ENCODE measurements at places on chromosomes 4 and X.
A peak's percentile ranks its signal among the peaks of the same experiment; 100 is the strongest.

DNA sequence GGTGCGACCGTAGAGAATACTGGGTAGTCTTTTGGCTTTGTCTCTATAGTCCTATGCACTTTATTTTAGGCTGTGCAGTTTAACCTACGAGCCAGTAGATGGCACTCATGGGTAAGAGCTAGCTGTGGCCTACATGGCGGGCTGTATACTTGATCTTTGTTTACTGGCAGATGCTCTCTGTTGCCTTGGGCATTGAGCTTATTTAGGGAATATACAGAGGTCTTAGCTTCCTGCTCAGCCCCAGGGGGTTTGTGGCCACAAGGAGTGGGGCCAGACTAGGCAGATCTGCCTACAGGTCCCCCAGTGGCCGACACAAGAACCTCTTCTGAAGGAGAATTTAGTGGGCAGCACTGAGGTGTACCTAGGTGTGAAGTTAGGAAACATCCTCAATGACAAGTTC, 227.6 kb upstream of the HDX start:
- no peak for DNase-seq

- no peak for DNase-seq
Observed at GRCh38 chrX:19388741-19389140, 45.0 kb downstream of the PDHA1 start.

- DNase-seq: no peak
Observed at GRCh38 chr4:181478656-181479055, 764.5 kb upstream of the TENM3 start.

GRCh38 chrX:123625952-123626351, 106.9 kb downstream of the THOC2 start:
- DNase-seq: no peak

- no peak for DNase-seq
Observed at GRCh38 chrX:40158036-40158706, 60.4 kb upstream of the BCOR start.

DNA sequence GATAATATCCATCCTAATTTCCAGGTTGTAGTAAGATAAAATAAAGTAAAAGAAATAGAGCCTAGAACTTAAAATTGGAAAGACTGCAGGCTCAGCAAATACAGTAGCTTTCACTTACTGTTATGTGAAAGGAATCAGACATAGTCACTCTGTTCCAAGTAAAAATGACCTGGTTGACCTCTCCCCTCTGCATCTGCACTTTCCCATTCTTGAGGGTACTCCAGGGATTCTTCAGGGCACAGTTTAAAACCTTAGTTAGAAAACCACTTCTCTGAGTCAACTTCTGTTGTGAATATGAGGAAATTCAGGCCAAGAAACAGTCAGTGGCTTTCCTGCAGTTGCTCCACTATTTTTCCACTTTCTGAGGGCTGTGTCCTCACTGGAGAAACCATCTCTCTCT, 42.9 kb downstream of the FRAS1 start:
- no peak for DNase-seq

DNA sequence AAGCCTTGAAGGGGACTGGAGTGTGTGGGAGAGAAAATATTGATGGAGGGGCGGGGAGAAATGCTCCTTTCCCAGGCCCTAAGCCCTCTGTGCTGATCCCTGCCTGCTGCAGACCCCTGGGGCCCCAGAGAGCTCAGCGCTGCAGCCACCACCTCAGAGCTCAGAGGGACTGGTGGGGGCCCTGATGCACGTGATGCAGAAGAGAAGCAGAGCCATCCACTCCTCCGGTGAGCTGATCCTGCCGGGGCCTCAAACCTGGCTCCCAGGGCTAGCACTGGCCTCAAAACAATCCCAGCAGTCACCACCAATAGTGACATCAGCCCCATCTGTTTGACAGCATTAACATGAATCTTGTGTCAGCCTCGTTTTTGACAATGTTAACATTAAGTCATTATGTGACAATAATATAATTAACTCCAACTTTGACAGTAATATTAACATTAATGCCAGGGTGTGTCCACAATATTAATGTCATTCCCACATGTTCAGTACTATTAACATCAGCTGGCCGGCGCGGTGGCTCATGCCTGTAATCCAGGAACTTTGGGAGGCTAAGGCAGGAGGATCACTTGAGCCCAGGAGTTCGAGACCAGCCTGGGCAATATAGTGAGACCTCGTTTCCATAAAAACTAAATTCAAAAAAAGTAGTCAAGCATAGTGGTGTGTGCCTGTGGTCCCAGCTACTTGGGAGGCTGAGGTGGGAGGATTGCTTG, 5.8 kb downstream of the WAS start:
- DNase-seq: no peak

DNA sequence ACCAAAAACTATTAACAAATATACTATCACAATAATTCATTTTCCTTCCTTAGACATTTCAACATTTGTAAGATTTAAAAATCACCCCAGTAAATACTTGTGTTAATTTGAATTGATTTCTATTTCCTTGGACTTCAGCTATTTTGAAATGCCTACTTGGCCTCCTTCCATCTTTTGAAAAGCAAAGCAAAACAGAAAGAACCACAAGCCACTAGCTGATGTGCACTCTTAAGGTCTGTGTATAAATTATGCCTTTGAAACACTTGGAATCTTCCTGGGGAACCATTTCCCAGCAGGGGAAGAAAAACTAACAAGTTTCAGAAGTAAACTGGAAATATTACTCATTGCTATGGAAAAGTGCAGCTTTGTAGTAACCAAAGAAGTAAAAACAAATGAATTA, 139.8 kb downstream of the CLCN4 start:
- no peak for DNase-seq

DNA sequence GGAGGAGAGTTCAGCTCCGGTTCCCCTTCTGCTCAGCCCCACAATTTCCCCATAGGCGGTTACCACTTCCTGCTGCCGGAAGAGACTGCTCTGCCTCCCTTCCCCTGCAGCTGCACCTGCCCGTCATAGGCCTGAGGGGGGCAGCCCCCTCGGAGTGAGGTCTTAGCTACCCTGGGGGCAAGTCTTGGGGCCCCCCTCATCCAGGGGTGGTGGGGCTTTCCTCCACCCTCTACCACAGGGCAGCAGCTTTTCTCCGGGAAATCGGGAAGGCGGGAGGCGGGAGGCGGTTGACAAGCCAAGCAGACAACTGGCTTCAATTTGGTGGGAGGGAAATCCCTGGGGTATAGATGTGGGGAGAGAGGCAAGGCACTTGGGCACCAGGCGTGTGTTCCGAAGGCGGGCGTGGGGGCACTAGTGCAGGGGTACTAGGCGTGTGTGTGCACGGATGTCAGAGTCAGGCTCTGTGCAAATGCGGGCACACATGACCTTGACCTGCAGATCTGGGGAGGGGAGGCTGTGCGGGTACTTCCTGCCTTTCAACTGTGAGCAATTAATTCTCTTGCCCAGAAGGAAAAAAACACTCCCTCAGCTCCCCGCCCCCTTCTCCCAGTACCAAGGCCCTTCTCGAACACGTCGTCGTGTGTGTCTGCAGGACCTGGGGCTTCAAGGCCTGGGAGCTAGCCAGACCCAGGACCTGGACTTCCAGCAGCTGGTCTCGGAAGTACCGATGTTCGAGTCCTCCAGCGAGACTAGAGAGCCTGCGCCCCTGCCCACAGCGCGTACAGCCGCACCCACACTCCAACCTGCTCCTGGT, 1.0 kb upstream of the ARHGAP4 start:
- DNase-seq: peak; percentile 51

DNA sequence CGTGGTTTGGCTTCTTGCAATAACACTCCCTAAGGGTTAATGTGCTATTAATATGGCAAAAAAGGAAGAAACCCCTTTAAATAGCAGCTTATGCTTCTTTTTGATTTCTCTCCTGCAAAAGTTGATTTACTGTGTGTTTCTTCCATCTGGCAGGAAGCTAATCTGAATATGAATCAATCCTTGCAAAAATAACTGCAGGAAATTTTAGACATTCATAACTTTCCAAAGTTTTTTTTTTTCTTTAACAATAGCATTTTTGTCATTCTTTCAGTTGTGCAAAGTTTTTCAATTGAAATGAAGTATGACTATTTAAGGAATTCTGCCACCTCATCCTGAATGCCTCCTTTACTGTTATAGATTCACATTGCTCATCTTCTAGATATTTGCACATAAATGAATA, 115.6 kb downstream of the SPANXA1 start:
- no peak for DNase-seq

- no peak for DNase-seq
Observed at GRCh38 chrX:132740316-132741123, 217.9 kb downstream of the HS6ST2 start.

DNA sequence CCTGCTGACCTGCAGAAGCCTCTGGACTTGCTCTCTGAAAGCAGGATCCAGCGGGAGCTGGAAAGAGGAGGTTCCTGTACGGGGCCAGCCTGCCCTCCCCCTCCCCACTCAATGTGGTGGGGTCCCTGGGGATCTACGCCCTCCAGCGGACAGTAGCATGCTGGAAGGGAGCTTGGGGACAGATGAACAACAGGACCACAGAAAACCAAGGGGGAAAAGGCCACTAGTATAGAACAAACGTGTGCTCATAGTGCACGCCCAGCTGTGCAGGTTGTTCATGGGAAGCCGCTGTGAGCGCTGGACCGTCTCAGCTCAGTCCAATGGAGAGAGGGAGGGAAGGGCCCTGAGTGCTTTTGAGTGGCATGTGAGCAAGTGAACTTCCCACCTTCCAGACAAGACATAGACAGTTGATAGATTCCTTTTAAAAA, 15.8 kb downstream of the HMX1 start:
- DNase-seq: no peak

DNA sequence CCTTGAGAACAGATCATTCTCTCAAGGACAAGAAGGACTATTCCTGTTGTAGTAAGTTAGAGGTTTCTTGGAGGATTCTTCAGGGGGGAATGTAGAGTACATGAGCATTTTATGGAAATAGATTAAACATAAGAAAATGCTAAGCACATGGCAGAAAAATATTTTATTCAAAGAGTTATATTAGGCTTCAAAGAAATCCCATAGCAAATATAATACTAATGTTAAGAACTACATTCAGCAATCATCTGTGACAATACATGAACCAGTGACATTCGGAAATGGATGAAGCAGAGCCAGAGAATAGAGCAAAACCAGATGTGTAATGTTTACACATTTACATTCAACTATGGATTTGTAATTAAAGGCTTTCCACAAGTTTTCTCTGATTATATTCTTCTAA, 288.6 kb downstream of the NAF1 start:
- no peak for DNase-seq

- no peak for DNase-seq
Observed at GRCh38 chr4:15488658-15489470, 19.2 kb downstream of the CC2D2A start.

DNA sequence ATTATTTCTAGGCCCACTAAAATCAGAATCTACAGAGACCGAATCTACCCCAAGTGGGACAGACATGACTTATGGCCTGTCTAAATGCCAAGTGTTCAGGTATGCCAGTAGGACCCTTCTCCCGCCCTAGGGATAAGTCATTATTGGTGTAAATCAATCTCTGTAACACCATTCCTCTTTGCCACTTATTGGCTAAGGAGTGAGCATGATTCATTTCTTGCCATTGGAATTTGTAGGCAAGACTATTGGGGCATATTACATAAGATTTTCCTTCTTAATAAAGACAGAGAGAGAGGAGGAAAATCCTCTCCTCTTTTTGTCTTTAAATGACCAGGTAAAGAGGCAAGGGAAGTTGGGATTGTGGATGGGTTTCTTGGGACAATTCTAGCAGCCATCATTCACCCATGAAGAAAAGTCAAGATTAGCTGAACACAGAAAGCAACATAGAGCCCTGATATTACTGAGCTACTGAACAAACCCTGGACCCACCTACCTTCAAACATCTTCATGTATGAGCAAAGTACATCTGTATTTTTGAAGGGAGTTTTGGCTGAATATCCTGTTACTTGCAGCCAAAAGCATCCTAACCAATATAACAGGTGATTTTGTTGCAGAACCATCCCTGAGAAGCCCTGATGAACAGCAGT, 2.6 kb downstream of the SLC9B2 start:
- no peak for DNase-seq

GRCh38 chr4:176758323-176758722, 34.4 kb downstream of the VEGFC start:
- DNase-seq: no peak

DNA sequence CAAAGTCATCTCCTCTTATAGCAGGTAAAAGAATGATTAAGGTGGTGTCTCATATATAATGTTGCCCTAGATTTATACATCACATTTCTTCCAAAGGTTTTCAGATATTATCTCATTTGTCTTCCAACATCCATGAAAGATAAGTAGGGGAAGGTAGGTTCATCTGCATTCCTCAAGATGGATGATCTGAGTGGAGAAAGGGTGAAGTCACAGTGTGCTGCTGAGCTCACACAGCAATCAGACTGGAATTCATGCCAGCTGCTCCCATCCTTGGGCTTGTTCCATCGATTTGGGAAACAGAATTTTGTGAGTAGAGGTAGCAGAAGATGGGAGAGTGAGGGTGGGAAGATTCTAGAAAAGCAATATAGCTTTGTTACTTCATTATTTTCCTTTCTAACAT, 482.4 kb downstream of the INPP4B start:
- no peak for DNase-seq

- DNase-seq: no peak
Observed at GRCh38 chrX:531611-531936, 99.0 kb upstream of the SHOX start.

DNA sequence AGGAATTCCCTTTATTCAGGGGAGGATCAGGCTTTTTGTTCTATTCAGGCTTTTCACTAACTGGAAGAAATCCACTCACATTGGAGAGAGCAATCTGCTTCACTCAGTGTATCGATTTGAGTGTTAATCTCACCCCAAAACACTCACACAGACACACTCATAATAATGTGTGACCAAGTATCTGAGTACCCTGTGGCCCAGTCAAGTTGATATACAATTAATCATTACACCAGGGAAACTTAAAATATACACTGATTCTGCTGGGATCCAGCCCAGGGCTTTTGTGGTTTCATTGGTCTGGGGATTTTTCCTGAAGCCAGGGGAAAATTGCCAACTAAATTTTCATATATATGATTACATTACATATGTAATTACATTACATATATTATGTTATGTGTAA, 44.0 kb upstream of the GATB start:
- no peak for DNase-seq

DNA sequence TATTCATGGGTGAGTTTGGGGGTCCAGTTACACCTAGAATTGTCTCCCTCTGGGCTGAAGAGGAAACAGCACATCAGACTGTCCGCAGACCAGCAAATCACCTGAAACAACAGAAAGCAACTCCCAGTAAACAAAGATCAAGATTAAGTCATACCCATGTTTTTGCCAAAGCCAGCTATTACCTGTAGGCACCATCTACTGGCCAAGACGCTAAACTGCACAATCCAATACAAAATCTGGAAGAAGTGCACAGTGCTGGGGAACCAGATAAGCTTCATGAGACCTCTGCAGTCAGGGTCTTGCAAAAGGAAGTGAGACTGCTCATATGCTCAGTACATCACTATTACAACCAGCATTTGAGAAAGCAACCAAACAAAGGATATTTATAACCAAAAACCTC, 157.5 kb upstream of the ITM2A start:
- DNase-seq: no peak

- DNase-seq: no peak
Observed at GRCh38 chr4:113641025-113641431, 120.5 kb downstream of the CAMK2D start.
